ENCODE measurements at places on chromosomes 6 and 20.

- DNase-seq = no peak
These were observed 151.2 kb downstream of the ANKRD60 start for GRCh38 chr20:58077282-58077681.

- DNase-seq = no peak
These were observed 43.7 kb downstream of the TOP1 start for GRCh38 chr20:41072190-41072863.

DNA sequence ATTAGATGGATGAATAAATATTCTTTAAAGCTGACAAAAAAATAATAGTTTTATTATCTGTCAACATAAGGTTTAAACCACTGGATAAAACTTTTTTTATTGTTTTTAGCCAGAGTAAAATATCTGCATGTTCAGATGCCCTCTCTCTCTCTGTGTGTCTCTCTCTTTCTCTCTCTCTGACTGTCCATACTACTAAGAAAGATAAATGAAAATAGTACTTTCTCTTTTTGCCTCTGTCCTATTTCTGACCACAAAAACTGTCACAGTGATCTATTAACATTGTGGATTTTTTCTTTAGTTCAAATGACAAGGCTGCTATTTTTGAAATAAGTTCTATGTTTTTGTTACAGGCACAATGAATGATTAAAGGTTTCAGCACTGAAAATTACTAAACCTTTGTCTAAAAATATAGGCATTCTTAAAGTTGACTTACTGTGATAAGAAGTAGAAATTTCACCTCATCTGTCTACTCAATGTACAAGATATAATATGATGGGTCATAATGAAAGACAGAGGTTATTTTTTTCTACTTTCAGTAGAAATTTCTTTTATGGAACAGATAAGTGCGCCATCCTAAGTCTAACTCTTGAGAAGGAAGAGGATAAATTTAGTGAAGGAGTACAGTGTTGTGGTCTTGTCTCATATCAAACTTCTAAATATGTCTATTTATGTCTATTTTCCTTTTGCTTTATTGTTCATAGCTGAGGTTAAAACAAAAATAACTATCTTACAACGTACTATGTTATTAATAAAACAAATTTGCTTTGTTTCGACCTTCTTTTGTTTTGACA is 341.9 kb upstream of the EYS start:
- no peak for DNase-seq

- DNase-seq = peak; percentile 88
These were observed 156.0 kb downstream of the CEBPB start for GRCh38 chr20:50346374-50347283.

- DNase-seq = no peak
These were observed 59.1 kb downstream of the RIPOR3 start for GRCh38 chr20:50632236-50632635.

- no peak for DNase-seq
These were observed 519.4 kb upstream of the JAG1 start for GRCh38 chr20:11193241-11193640.

GRCh38 chr6:29850011-29850553 is 22.5 kb downstream of the HLA-G start:
- DNase-seq = no peak

DNA sequence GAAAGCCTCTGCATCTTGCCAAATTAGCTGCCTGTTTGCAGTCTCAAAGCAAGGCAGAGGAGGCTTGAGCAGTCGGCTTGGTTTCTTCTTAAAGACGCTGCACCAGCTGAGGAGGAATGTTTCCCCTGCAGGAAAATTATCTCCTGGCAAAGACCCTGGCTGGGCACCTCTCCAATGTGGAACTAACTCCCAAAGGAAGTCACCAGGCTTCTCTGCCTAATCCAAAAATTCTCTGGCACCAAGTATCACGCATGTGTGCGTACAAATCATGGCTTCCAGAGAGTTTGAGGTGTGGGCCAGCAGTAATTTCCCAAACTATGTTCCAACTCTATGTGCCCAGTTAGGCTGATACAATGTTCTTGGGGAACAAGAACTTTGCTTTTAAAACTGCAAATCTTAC is 176.2 kb downstream of the KIF16B start:
- no peak for DNase-seq

GRCh38 chr6:12196326-12196936 is 93.7 kb upstream of the EDN1 start:
- no peak for DNase-seq

GRCh38 chr20:22626496-22626895 is 42.1 kb upstream of the FOXA2 start:
- no peak for DNase-seq

- DNase-seq = peak; percentile 58
These were observed 570.4 kb upstream of the GJE1 start for GRCh38 chr6:141562186-141562811.

DNA sequence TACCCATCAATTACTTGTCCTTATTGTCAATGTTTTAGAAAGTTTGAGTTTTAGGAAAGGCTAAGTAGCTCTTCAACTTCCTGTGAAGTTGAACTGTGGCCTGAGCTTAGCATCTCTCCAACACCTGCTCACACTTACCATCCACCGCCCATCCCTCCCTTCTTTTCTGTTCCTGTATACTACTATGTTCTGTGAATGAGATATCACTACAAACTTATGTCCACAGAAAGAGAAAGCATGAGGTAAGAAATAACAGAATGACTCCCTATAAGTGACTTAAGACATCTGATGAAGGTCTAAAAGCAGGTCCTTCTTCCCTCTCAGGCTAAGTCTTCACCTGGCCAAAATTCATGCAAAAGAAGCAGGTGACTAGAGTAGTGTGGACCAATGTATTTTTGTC is 246.3 kb upstream of the PREP start:
- DNase-seq = no peak

GRCh38 chr6:130111031-130111430 is 92.7 kb downstream of the L3MBTL3 start:
- DNase-seq = no peak

- DNase-seq = no peak
These were observed 338.9 kb downstream of the QKI start for GRCh38 chr6:163753430-163753829.

- DNase-seq = no peak
These were observed 7.1 kb downstream of the TUBB2B start for GRCh38 chr6:3220366-3220765.

GRCh38 chr6:63245909-63246308 is 34.6 kb downstream of the FKBP1C start:
- DNase-seq = peak; percentile 6

DNA sequence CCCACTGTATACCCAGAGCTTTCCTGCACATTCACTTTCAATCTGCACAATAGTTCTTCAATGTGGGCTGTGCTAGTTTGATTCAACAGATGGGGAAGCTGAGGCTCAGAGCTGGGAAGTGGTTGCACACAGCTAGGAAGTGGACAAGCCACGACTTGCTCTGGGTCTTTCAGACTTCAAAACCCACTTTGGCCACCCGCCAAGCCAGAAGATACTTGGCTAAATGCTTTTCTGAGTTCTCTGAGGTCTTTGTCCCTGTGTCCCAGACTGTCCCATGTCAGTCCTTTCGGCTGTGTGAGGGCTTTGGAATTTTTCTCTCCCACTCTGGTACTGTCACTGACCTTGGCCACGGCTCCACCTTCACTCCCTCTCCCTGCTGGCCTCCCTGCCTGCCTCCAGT is 10.6 kb downstream of the PDYN start:
- no peak for DNase-seq

DNA sequence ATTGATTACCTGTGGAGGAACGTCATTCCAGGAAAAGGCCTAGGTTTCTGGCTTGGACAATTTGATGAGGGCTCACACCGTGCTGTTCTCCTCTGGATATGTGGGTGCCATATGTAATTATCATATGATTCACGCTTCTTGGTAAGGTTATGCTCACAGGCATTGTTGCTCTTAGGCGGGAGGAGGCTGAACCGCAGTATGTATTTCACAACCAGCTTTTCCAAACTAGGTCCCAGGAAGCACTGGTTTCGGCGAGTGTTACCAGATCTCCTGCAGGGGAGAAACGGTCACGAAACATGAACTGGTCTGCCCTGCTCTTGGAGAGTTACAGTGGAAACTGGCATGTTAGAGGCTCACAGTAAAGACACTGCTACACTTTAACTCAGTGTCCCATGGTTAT is 793 bp upstream of the FAM50B start:
- no peak for DNase-seq

DNA sequence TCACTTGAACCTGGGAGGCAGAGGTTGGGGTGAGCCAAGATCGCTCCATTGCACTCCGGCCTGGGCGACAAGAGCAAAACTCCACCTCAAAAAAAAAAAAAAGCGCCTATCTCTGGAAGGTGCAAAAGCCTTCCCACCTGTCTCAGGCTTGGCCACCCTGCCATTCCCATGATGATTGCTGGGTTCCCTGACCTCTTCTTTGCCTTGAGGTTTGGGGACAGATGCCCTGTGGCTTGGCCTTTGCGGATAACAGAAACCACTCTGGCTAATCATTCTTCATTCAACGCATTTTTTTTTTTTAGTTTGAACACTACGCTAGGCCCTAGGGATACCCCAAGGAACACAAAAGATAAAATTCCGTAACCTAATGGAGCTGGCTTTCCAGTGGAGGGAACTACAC is 6.8 kb upstream of the HMGA1 start:
- DNase-seq = no peak

DNA sequence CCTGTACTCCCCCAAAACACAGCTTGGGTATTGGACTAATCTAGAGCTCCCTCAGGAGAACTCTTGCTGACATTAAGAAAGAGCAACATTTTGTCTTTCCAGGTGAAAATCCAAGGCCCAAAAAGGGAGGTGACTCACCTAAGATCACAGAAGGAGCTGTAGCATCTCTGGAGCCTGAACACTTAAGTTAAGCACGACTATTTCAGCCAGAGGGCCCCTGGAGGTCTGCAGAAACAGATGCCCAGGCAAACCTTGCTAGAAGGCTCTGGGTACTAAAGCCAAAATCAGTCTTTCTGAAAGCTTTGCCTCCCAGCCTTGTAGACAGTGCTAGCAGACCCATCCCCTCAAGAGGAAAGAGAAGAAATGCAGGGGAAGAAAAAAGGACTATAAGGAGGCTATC is 8.8 kb downstream of the EDN1 start:
- no peak for DNase-seq

DNA sequence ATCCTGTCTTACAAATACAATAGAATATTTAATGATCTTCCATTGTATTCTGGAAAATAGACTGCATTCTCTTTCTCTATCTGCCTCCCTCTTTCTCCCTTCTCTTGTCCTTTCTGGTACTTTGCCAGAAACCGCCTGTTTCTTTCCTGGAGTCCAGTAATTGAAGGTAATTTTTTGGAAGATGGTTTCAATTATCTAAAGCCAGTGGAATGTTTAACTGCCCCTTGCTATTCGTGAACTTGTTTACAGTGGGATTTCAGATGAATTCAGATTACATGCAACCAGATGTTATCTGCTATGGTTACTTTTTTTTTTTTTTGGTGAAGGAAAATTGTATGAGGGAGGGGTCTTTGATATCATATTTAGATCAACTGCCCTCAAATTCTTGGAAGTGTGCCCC is 655.5 kb upstream of the FLRT3 start:
- peak; percentile 16 for DNase-seq

- DNase-seq = no peak
These were observed 25.3 kb downstream of the BFSP1 start for GRCh38 chr20:17505636-17506517.

- no peak for DNase-seq
These were observed 1.8 kb upstream of the DCBLD1 start for GRCh38 chr6:117480651-117481050.

DNA sequence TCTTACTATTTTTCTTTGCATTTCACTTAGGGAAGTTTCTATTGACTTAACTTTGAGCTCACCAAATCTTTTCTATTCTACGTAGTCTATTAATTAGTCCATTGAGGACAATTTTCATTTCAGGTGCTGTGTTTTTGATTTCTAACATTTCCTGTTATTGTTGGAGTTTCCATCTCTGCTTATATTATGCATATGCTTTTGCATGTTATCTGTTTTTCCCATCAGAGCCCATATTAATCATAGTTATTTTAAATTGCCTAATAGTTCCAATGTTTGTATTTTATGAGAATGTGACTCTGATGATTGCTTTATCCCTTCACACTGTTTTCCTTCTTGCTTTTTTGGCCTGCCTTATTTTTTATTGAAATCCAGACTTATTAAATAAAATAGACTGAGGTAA is 414.5 kb upstream of the OPRM1 start:
- no peak for DNase-seq
